ENCODE measurements at places on chromosomes 13 and 19.
A peak's percentile ranks its signal among the peaks of the same experiment; 100 is the strongest.

DNA sequence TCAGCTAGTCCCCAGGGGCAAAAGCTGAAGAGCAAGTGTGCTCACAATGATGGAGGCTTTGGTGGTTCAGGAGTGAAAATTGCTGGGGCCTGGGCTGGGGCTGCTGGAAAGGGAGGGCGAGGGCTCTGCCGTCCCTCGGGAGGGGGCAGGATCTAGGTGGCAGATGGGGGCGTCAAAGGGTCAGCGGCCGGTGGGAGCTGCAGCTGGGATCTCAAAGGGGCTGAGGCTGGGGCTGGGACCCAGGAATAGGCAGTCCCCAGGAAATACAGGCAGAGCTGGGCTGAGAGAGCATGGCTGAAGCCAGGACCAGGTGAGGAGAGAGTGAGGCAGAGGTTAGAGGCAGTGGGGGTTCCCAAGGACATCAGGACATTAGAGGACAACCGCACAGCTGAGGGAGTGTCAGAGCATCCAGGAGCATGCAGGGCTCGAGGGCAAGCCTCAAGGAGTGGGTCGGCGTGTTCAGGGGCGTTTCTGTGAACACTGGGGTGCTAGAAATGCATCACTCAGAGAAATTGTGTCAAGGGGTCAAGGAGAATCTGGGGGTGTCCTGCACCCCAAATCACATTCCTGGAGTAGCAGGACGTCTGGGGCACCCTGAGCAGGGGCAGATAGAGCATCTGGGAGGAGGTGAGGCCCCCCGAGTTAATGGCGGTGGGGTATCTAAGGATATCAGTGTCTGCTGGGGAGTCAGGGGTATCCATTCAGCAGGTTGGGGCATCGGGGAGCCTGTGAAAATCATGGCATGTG is 1.2 kb upstream of the SYNE4 start:
- no peak for DNase-seq

DNA sequence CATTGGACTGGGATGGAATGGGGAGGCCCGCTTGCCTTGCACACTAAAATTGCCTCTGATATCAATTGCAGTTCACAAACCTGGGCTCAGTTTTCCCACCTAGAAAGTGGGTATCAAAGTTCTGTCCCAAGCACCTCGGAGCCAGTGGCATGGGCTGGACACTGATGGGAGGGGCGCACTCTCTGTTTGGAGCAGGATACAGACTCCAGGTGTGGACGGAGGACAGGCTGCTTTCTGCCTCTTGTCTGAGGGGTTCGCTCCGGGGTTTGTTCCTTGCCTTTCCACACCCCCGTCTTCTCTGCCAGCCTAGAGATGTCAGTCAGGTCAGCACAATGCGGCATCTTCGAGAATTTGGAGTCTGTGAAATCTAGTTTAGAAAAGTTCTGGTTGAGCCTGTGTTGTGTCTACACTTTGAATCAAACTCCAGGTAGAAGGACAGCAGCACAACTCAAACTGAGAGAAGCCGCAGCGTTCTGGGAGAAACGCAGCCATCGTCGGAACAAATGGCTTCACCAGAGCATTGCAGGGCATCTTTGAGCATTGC is 141.9 kb downstream of the TEX29 start:
- no peak for DNase-seq

- no peak for DNase-seq
Measured at GRCh38 chr19:5155586-5156210, 184.9 kb downstream of the PTPRS start.

DNA sequence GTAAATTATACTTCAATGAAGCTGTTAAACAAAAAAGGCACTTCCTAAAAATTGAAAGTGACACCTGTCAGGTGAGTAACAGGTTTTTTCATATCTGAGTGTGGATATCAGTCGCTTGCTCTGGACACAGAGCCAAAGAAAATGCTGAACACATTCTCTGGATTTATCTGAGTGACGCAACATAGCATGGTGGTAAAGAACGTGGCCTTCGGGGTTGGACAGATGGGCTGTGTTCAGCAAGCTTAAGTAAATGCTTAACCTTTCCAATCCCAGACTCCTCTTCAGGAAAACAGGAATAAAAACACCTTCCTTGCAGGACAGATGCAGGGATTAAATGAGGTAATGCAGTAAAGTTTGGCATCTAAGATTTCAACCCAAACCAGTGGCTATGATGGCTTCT is 132.0 kb downstream of the FOXO1 start:
- DNase-seq, result no peak

- no peak for DNase-seq
Measured at GRCh38 chr13:74820809-74821208, 661.2 kb downstream of the TBC1D4 start.

- no peak for DNase-seq
Measured at GRCh38 chr13:80048030-80048429, 292.9 kb downstream of the SPRY2 start.

- no peak for DNase-seq
Measured at GRCh38 chr13:21608961-21609360, 5.0 kb upstream of the MICU2 start.

DNA sequence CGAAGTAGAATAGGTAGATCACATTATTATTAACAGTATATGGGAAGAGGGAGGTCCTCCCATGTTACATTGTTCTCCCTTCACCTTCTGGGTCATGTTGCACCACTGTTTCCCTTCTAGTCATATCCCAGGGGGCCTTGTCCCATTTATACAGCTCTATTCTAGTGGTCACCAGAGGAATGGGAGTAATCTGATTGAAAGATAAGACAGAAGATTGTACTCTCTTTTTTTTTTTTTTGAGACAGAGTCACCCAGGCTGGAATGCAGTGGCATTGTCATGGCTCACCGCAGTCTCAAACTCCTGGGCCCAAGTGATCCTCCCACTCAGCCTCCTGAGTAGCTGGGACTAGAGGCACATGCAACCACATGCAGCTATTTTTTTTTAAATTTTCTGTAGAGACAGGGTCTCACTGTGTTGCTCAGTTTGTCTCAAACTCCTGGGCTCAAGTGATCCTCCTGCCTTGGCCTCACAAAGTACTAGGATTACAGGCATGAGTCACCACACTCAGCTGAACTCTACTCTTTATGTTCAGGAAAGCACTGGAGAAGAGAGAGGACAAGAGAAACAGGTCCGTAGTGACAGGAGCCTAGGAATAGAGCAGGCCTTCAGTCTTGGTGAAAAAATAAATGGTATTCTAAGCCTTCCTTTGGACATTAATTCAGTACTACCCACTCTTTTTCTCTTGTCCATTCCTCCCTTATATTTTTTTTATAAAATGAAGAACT is 4.3 kb upstream of the ZNF529 start:
- no peak for DNase-seq

GRCh38 chr19:5340637-5341447 is at the start of gene PTPRS:
Gene PTPRS (minus strand): TSS chr19:5340812. CDS start chr19:5286140, 54,672 bp downstream.
- DNase-seq, result peak; percentile 76

DNA sequence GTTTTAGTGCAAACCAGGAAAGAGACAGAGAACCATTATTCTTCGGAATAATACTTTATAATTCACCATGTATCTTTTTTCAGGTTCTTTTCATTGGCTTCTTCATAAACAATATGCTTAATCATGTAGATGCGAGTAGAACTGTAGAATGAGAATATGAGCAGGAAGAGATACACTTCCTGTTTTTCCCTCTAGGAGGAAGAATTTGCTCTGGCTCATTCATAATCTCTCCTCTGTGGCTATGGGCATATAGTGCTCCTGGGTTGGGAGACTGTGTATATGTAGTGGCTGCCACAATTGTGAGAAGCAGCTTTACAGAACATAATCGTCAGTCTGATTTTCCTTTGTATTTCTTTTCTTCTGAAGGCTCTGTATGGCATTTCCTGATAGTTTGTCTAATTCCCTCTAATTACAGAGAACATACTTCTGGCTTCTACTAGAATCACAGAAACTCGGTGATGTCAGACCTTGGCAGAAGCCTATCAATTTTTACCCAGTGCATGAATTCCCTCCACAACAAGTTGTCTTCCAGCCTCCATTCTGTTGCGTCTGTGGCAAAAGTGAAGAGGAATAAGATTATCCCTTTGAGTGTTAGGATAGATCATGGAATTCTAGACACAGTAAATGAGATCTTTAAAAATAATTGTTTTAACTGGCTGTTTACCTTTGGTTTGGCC is 2.9 kb upstream of the DCLK1 start:
- DNase-seq, result peak; percentile 42

GRCh38 chr19:31562966-31563612 is 213.9 kb upstream of the TSHZ3 start:
- no peak for DNase-seq

DNA sequence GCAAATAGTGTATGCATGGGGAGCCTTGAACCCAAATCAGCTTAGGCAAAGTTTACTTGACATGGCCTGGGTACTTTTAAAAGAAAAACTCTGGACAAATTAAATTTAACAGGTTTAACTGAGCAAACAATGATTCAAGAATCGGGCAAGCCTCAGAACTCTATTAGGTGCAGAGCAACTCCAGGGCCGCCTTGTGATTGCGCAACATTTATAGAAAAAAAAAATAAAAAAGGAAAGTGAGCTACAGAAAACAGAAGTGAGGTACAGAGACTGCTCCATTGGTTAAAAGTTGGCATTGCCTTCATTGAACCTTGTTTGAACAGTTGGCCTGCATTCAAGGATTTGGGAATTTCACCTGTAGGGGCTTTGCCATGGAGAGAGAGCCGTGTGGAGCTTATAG is 421.0 kb upstream of the TSHZ3 start:
- no peak for DNase-seq

GRCh38 chr13:99065235-99066015 is 87.6 kb upstream of the DOCK9 start:
- DNase-seq, result no peak

DNA sequence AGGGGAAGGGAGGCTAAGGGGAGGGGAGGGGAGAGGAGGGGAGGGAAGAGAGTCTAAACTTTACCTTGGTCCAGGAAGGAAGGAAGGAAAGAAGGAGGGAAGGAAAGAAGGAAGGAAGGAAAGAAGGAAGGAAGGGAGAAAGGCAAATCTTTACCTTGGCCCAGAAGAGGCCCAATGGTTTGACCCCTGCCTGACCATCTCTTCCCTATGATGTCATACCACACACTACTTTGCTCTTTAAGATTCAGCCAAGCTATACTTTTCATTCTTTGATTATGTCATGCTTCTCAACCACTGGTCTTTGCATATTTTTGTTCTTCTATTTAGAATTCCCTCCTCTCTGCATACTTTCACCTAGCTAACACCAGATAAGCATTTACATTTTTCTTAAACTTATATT is 1077.5 kb downstream of the PCDH9 start:
- DNase-seq, result no peak

- DNase-seq, result no peak
Measured at GRCh38 chr13:113297370-113298042, 467 bp downstream of the LAMP1 start.

DNA sequence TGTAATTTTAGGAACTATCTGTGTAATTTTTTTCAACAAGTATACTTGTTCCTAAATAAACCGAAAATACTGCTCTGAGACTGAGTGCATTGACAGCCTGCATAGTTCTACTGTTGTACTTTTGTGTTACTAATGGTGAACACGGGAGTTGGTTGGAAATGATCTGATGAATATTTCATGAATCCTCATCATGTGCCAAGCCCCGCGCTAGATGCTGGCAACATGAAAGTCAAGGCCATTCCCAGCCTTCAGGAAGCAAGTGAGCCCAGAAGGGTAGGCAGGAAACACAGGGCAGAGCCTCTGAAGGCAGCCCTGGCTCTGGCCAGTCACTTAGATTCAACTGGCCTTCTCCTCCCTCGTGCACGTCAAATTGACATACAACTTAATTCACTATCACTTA is 106.1 kb downstream of the ABCC4 start:
- no peak for DNase-seq

DNA sequence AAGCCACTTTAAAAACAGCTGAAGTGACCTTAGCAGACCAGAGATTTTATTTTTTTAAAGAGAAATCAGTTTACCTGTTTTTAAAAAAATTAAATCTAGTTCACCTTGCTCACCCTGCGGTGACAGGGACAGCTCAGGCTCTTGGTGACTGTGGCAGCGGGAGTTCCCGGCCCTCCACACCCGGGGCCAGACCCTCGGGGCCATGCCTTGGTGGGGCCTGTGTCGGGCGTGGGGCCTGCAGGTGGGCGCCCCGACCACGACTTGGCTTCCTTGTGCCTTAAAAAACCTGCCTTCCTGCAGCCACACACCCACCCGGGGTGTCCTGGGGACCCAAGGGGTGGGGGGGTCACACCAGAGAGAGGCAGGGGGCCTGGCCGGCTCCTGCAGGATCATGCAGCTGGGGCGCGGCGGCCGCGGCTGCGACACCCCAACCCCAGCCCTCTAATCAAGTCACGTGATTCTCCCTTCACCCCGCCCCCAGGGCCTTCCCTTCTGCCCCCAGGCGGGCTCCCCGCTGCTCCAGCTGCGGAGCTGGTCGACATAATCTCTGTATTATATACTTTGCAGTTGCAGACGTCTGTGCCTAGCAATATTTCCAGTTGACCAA is 10.8 kb downstream of the PLPPR3 start:
- no peak for DNase-seq

DNA sequence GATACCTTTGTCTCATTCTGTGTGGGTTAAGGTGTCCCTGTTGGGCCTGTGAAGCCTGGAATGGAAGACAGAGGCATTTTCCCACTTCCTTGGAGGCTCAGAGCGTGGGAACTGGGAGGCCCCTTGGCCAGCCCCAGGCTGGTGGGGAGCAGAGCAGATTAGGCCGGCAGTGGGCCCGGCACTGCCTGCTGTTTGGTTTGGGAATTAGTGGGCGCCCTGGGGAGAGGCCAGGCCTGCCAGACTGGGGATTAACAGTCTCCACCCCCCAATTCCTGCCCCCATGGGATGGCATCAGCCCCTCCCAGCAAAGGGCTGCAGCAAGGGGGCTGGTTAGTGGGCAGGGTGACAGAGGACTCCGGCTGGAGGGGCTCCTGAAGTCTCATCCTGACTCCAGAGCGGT is 3.1 kb upstream of the BEST2 start:
- no peak for DNase-seq

- no peak for DNase-seq
Measured at GRCh38 chr13:103759361-103759760, 693.1 kb upstream of the SLC10A2 start.

DNA sequence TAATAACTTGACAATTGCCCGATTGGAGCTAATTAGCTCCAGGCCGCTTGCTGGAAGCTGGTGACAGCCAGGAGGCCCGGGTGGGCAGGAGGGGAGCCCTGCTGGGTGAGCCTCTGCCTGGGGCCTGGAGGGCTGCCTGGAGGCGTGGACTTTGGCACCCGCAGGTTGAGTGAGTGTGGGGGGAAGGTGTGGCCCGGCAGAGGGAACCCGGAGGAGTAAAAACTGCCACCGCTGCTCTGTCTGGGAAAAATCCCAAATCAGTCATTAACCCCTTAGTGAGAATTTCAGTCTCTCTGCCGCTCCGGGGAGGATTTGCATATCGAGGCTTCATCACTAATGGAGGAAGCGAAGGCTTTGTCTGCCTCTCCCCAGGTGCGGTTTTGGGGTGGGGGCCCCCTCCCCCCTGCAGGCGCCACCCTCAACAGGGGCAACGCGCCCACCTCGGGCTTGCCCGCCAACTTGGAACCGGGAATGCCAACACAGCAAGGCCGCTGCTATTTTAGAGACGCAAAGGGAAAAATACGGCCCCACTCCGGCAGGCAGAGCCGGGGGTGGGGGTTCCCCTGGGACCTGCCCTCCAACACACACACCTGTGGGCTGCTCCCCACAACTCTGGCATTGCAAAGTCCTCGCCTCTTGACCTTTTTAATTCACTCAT is 6.2 kb downstream of the EFNA2 start:
- no peak for DNase-seq

GRCh38 chr19:40252395-40252794 is 25.9 kb upstream of the CCNP start:
- no peak for DNase-seq
